ENCODE measurements at places on chromosomes 6 and 20. TPM values are rescaled to one million over a fixed set of nuclear protein-coding genes. Genes with fewer than 3 reads are reported as not detected.

CD83 gene
- polyA plus RNA-seq = 7.3 TPM

COL9A1 gene
- 0.92 TPM for polyA plus RNA-seq

SLC17A5 gene
- 16.0 TPM for polyA plus RNA-seq

ACSS1 gene
- 12.2 TPM for polyA plus RNA-seq

CD109 gene
- polyA plus RNA-seq = 0.97 TPM

OXT gene
- polyA plus RNA-seq = not detected

GPANK1 gene
- 82.4 TPM for polyA plus RNA-seq

C6orf15 gene
- not detected for polyA plus RNA-seq

B4GALT5 gene
- polyA plus RNA-seq = 79.2 TPM

CCDC167 gene
- polyA plus RNA-seq = 233 TPM

FILIP1 gene
- 0.31 TPM for polyA plus RNA-seq
